NCI-H1092 (cell line): ENCODE measurements at places on chromosomes 12 and 14.

- no peak for DNase-seq
Observed at GRCh38 chr12:122385171-122386016, 37.1 kb downstream of the CLIP1 start.

GRCh38 chr12:12501121-12501520 is 61.5 kb downstream of the DUSP16 start:
- DNase-seq, result no peak

DNA sequence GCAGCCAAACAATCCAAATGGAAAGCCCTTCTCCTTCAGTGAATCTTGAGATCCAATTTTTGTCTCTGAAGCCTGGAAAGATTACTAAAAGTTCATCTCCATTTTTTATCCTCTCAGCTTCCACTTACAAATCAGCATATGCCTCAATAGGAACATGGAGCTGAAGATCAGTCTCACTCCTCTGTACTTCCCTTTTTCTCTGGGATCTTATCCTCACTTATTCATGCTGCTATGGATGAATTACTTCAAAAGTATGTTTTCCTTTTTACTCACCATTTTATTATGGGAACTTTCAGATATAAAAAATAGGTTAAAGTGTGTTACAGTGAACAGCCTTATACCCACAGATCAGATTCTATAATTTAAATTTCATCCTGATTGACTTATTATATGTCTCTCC is 14.4 kb upstream of the NTF3 start:
- no peak for DNase-seq

DNA sequence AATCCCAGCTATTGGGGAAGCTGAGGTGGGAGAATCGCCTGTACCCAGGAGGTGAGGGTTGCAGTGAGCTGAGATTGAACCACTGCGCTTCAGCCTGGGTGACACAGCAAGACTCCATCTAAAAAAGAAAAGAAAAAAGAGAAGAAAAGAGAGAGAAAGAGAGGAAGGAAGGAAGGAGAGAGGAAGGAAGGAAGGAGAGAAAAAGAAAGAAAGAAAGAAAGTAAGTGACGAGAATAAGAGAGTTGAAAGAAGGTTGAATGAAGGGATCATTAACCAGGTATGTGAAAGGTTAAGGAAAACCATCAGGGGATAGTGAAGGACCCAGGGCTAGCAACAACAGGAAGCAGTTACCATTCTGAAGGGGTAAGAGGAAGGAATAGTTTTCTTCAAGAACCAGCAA is 4.2 kb upstream of the DTD2 start:
- DNase-seq, result no peak

DNA sequence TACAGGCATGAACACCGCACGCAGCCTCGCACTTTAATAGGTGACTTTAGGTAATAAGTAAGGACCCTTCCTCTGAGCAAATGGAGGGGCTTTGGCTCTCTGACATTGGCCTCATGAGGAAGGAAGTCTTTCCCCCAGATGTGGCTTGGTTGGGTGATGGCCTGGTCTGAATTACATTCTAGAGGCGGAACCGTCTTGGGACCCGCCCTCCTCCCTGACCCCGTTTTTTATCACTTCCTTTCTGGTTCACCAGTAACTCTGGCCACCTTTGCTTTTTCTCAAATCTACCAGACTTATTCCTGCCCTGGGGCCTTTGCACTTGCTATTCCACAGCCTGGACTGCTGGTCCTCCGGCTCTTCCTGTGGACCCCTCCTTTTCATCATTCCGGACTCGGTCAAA is 13.4 kb downstream of the ALDH2 start:
- DNase-seq, result no peak

- DNase-seq, result no peak
Observed at GRCh38 chr14:92014040-92014439, 25.8 kb downstream of the TRIP11 start.

- no peak for DNase-seq
Observed at GRCh38 chr12:132522592-132523380, 32.8 kb downstream of the FBRSL1 start.

- no peak for DNase-seq
Observed at GRCh38 chr14:63662776-63663175, 21.1 kb upstream of the WDR89 start.

GRCh38 chr12:80798281-80798680 is 81.6 kb downstream of the MYF5 start:
- no peak for DNase-seq

DNA sequence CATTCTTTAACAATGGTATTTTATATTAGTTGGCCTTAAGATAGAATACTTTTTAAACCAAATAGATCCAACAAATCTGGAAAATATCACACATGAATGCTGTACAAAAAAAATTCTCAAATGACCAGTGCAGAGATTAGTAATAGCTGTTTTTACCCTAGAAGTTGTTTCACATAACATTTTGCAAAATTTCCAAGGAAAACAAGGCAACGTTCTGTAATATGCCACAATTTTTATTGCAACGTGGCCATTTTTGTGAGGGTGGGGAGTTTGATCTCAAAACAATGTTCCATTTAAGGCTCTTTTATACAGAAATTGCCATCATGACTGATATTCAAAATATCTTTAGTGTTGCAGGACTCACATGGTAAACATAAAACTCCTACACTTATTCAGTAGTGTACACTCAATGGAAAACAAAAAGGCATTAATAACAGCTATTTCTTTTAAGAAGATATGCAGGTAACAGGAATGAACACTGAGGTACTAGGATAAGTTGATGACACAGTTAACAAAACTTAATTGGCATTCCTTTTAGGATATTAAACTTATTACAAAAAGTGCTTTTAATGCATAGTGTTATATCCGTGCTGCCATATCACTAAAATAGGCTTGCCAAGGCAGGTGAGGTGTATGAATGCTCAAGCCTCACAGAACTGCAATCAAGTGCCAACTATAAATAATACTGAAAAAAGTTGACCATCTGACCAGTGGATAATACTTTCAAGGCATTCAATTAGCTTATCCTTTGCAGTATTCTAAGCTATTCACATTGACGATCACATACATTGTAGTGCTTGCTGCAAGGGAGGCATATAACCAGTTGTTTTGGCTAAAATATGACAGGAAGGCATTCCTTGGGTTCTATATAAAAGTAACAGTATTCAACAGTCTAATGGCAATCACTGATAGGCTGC is 2.3 kb downstream of the CFL2 start:
- no peak for DNase-seq

- DNase-seq, result peak; percentile 78
Observed at GRCh38 chr12:15220915-15221885, at the start of gene RERG. RERG (minus strand) TSS chr12:15221417; CDS start chr12:15217489, 3,928 bp downstream.

DNA sequence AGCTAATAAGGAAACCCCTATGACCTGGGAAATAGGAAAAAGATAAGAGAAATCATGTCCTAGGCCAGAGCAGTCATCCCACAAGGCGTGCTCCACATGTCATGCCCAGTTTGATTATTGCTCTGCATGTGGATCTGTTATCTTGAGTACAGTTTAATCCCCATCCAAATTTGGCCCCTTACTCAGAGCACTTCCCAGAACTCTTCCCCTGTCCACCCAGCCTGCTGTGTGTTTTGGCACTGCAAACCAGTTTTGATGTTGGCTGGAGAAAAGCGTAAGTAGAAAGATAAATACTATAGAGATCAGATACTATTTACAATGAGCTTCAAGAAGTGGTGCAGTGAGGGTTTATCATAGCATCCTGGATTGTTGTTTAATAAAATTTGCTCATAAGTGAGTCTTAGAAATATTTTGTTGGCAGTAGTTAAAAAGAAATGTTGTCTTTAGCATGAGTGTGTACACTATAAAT is 83.8 kb downstream of the PTPRB start:
- DNase-seq, result peak; percentile 2

DNA sequence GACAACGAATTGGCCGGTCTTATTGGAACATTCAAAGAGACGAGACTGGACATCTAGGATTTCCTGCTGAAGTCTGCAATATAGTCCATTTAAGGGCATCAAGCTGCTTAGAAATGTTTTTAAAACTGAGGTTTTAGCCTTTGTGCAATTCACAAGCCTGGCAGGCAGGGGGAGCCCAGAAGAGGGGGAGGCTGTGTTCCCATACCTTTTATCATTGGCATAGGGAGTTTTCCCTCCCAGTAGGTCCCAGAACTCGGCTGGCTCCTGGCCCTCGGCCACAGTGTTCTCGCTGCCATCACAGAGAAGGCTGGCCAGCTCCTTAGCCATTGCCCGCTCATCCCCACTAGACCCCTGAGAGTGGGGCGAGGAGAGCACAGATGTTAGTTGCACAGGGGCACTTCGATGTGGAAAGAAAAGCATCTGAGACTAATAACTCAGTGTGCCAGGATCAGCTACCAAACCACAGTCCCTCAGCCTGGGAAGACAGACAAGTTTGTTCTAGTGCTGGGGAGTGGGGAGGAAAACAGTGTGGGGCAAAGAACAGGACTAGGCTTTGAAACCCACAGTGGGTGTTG is 15.1 kb downstream of the AVIL start:
- no peak for DNase-seq

- no peak for DNase-seq
Observed at GRCh38 chr14:96304956-96305355, 48.9 kb downstream of the BDKRB1 start.

DNA sequence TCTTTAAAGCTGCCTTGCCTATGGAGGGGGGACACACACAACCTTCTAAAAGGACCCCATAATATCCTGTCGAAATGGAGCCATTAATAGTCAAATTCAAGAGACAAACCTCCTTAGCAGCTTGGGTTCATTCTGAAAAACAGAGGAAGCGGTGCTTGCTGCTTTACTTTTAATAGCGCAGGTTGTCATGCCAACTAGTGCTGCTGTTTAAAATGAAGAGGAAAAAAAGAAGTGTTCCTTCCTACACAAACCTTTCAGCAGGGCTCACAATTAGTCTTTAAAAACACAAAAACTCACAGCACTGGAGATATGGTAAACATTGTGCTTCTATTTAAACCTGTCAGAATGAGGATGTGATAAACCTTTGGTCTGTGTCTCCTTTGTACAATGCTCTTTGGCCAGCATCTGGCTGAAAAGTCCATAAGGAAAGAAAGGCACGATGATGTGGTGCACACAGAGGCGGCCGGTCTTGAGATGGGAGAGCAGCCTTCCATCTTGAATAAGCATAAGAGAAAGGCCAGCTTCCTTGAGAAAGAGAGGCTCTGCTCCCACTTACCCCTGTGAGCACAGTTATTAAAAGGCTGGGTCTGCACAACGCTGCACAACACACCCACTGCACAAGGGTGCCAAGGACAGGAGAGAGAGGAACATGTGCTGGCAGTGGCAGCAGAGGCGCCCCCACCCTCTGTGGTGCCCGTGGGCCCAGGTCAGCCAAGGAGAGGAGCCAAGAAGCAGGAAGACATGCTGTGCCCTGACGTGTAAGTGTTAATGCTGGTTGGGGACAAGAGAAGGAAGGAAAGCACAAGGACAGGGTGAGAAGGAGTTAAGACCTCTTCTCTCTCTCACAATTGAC is 144.6 kb downstream of the TTC7B start:
- DNase-seq, result no peak

DNA sequence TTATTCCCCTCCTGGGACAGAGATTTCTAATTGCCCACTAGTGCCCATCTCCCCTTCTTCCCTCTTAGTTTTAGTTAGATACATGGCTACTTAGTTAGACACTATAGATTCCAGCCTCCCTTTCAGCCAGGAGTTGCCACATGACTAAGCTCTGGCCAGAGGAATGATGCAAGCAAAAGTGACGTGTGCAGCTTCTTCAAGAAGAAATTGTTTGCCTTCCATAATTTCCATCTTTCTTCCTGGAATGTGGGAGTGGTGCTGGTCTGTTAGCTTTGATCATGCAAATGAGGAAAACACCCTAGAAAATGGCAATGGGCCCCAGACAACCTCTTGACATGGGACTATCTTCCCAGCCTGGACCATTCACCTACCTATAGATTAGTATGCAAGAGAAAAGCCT is 21.4 kb downstream of the CCDC177 start:
- no peak for DNase-seq

DNA sequence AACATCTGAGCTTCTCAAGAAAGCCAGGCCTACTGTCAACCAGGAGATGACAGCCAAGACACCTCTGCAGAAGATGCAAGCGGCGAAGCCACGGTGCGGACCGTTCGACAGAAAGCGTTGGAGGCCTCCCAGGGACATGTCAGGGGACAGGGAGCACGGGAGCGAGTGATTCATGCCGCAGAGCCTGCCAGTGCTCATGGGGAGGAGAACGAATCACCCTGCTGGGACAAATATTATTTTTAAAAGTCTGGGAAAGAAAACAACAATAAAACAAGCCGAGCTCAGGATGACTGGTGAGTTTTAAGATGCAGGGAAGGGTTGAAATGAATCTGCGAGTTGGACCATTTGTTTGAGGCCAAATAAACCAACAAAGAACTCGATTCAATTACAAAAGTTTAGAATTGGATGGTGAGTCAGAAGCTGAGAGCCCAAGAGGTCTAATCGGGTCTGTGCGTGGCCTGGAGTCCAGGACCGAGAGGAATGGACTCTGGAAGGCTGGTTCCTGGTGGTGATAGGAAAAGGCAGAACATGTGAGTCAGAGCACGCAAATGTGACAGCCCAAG is 91.0 kb downstream of the RBM19 start:
- DNase-seq, result no peak
